ENCODE measurements at places on chromosomes 5 and 9.

GRCh38 chr5:170860818-170861666 is 776 bp upstream of the RANBP17 start:
- no peaks in the 10 kb centered on the region for H3K27me3 ChIP-seq
- no peak overlapping the region for H3K4me3 ChIP-seq
- no peak for DNase-seq
- H3K36me3 ChIP-seq: no peaks in the 10 kb centered on the region
- H3K4me1 ChIP-seq: peaks cover 15% of the 10 kb centered on the region

- H3K4me1 ChIP-seq: peaks cover 3% of the 10 kb centered on the region
- H3K27ac ChIP-seq: no peak overlapping the region
- no peaks in the 10 kb centered on the region for H3K27me3 ChIP-seq
Measured at GRCh38 chr9:33778700-33779351, 16.5 kb upstream of the PRSS3 start.

DNA sequence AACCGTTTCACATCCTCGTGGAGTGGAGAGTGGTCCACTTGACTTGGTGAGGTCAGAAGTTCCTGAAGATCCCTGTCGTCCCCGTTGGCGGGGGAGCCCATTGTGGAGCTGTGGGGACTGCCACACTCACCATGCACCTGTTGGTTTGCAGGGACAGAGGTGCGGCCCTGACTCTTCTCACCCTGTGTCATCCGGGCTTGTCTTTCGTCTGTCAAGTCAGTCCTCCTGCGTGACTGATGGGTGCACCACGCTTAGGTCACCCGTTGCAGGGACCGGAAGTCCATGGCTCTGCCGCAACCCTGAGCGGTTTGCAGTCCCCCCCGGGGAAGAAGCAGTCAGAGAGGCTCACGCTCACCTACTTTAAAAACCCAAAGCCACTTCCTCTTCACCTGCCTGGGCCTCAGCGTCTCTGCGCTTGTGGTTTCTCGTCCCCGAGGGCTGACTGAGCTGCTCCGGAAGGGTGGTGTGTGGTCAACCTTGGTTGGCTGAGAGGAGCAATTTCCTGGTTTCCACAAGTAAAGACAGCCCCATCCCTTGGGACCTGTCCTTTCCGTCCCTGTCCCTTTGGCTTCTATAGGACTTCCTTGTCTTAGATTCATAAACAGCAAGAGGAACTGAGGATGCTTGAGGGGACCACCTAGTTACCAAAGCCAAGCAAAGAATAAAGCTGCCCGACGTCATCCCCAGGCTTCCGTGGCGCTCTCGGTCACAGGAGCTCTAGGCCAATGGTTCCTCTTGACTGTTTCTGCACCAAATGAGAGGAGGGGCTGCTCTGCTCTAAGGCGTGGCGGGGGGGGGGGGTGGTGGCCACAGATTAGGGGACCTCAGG is 53.2 kb downstream of the USP20 start:
- peak; percentile 99 for DNase-seq
- peaks cover 46% of the 10 kb centered on the region for H3K4me1 ChIP-seq
- H3K27ac ChIP-seq: peak overlapping the region; percentile 99

GRCh38 chr5:174737330-174737729 is 12.9 kb downstream of the MSX2 start:
- H3K27me3 ChIP-seq: peaks cover 30% of the 10 kb centered on the region
- no peaks in the 10 kb centered on the region for H3K36me3 ChIP-seq
- no peak for DNase-seq
- no peak overlapping the region for H3K27ac ChIP-seq
- no peaks in the 10 kb centered on the region for H3K4me1 ChIP-seq

DNA sequence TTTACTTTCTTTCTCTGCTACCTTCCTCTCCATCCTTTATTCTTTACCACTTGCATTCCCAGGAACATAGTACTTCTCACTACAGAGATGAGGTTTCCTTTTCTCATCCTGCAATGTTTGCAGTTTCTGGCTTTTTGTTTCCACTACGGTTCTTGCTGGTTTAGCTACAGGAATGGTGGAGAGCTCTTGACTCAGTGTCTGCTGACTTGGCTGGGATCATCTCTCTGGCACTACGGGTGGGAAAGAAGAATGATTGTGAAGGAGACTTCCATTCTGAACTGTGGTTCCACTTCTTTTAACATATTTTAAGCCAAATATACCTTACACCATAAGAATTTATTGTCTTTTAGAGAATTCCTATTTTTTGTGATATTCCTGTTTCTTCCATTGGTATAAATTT is 65.1 kb downstream of the NREP start:
- no peaks in the 10 kb centered on the region for H3K36me3 ChIP-seq
- DNase-seq: no peak
- H3K4me3 ChIP-seq: no peak overlapping the region
- no peaks in the 10 kb centered on the region for H3K4me1 ChIP-seq

DNA sequence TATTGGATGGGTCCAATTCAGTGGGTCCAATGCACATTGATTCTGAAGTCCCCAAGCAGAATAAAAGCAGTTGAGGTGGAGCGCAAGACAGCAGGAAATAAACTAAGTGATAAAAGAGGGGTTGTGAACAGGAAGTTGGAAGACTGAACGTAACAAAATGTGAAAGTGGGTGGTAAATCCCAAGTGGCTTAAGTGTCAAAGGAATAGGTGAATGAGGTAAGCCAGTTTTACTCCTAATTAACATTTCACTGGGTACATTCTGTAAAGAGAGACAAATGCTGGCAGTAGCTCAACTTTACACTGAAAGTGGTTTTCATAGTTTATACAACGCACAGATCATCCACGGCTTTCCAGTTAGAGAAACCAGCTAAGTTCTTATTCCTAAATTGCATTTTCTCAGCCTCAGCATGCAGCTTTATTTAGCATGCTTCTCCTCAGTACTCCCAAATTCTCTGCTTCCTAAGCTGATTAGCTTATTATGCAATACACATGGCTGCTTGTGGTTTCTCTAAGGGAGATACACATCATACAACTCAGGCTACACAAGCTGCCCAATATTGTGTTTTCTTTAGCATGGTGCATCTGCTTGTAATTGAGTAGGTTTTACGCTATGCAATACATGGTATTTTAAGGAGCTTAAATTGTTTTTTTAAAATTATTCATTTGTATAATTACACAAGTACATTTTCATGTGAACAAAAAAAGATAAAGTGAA is 34.2 kb upstream of the HSD17B4 start:
- no peak overlapping the region for H3K27ac ChIP-seq
- no peaks in the 10 kb centered on the region for H3K36me3 ChIP-seq
- no peak overlapping the region for H3K4me3 ChIP-seq
- no peaks in the 10 kb centered on the region for H3K4me1 ChIP-seq

- H3K27ac ChIP-seq: no peak overlapping the region
- H3K4me3 ChIP-seq: no peak overlapping the region
- DNase-seq: no peak
- 0 out of 2 replicates have a peak, but pooled peaks cover 9% of the 10 kb centered on the region for H3K4me1 ChIP-seq
Measured at GRCh38 chr9:88748566-88749261, 213.7 kb downstream of the NXNL2 start.

DNA sequence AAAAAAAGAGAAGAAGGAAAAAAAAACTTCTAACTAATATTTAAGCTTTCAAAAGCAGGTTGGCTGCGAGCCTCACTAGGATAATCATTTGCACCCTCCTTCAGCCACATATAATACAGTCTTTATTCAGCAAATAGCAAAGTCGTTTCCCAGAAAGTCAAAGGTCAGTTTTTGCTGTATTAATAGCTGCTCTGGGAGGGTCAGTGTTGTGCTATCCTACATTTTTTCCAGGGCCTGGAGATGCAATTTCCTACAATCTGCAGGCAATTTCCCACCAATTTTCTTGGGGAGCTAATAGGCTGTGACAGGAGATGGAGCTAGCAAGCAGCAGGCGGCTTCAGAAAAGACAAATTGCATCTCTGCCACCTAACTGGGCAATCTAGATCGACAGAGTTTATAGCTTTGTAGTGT is 136.8 kb downstream of the TLE1 start:
- no peaks in the 10 kb centered on the region for H3K36me3 ChIP-seq
- H3K27me3 ChIP-seq: no peaks in the 10 kb centered on the region
- H3K4me1 ChIP-seq: no peaks in the 10 kb centered on the region
- H3K27ac ChIP-seq: no peak overlapping the region
- no peak for DNase-seq

DNA sequence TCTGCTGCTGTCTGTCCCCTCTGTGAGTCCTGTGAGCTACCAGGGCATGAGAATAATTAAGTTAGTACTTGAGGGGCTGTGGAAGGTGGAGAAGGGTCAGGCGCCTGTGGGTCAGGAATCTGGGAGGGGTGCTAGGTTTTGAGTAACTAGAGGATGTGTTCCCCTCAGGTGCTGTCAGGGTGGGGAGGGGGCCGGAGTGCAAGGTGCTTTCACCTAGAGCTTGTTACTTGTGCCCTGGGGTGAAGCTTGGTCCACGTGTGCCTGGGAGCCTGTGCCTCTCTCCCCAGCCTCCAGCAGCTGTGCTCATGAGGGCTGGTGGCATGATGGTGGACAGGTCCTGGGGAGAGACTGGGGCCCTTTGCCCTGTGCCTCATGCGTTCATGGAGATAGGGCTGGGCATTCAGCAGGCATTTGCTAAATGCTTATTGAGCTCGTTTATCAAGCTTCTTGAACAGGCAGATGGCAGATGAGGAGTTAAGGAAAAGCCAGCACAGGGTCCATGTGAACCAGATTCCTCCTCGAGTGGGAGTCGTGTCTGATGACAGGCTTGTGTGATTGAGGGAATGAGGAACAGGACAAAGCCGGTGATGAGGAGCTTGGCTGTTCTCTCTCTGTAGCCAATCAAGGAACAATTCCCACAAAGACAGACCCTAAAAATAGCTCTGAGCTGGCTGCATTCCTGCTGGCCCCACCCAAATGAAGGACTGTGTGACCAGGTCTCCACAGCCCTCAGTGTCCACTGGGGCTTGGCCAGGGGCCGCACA is 40.9 kb downstream of the CACNA1B start:
- H3K36me3 ChIP-seq: no peaks in the 10 kb centered on the region
- no peaks in the 10 kb centered on the region for H3K4me1 ChIP-seq
- DNase-seq: no peak
- H3K4me3 ChIP-seq: no peak overlapping the region
- H3K27me3 ChIP-seq: peaks cover 81% of the 10 kb centered on the region

- DNase-seq: no peak
- H3K4me3 ChIP-seq: no peak overlapping the region
- no peak overlapping the region for H3K27ac ChIP-seq
- no peaks in the 10 kb centered on the region for H3K27me3 ChIP-seq
- H3K4me1 ChIP-seq: no peaks in the 10 kb centered on the region
- no peaks in the 10 kb centered on the region for H3K36me3 ChIP-seq
Measured at GRCh38 chr5:58794875-58795274, 212.0 kb downstream of the RAB3C start.
